ENCODE measurements at places on chromosomes 1 and 21. TPM values are rescaled to one million over a fixed set of nuclear protein-coding genes. Genes with fewer than 3 reads are reported as not detected.

- no peak for DNase-seq
Observed at GRCh38 chr1:212970085-212970484, 19.7 kb downstream of the VASH2 start.

GRCh38 chr1:96424877-96425276, 296.7 kb upstream of the PTBP2 start:
- DNase-seq, result no peak

GRCh38 chr1:165851034-165851658, 23.7 kb downstream of the UCK2 start:
- no peak for DNase-seq

- no peak for DNase-seq
Observed at GRCh38 chr1:55194851-55195250, 20.3 kb downstream of the USP24 start.

DNA sequence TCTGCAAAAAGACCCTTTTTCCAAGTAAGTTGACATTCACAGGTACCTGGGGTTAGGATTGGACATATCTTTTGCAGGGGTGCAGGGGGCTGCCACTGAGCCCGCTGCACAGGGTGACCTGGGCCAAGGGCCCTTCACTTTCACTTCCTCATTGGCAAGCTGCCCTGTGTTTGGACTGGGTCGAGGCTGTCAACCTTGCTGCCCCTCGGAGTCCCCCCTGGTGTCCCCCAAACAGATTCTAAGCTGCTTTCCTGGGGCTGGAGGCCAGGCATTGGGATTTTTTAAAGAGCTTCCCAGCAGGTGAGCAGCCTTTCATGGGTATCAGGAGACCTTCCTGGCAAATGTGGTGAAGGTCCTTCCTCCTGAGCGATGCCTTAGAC, 7.9 kb upstream of the UMODL1 start:
- DNase-seq, result no peak

Gene KRTAP21-2
- total RNA-seq, result not detected

- no peak for DNase-seq
Observed at GRCh38 chr1:47226839-47227215, 5.2 kb downstream of the TAL1 start.

Gene OR6K6
- total RNA-seq, result not detected

- no peak for DNase-seq
Observed at GRCh38 chr1:7534061-7534825, 236.9 kb upstream of the VAMP3 start.

Gene LUZP1
- 31.4 TPM for total RNA-seq

- DNase-seq, result no peak
Observed at GRCh38 chr1:187001198-187001889, 172.6 kb downstream of the PLA2G4A start.

Gene YOD1
- total RNA-seq, result 15.2 TPM

DNA sequence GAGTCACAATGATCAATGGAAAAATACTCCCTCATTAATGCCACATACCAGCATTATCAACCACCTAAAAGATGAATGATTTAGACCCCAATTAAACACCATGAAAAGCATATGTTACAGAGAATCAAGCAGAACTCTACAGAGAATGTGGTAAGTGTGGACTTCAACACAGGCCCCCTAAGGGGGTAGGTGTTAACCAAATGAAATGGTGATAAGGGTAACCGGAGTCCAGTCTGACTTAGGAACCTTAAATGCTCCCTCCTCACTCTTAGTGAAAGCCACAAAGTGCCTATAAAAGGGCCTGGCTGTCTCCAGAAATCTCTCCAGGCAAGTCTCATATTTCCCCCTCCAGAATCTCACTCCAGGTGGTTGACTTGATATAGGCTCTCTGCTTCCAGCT, 149.2 kb upstream of the FOXD3 start:
- no peak for DNase-seq

Gene CD46
- 98.7 TPM for total RNA-seq

DNA sequence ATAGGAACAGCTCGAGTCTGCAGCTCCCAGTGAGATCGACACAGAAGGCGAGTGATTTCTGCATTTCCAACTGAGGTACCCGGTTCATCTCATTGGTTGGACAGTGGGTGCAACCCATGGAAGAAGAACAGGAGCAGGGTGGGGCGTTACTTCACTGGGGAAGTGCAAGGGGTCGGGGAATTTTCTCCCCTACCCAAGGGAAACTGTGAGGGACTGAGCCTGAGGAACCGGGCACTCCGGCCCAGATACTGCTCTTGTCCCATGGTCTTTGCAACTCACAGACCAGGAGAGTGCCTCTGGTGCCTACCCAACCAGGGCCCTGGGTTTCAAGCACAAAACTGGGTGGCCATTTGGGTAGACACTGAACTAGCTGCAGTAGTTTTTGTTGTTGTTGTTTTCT, 307.1 kb downstream of the AMY1C start:
- DNase-seq, result no peak

GRCh38 chr1:106768501-106768900, 288.0 kb upstream of the PRMT6 start:
- DNase-seq, result no peak

Gene SEC16B
- 2.1 TPM for total RNA-seq

Gene KRTAP22-2
- total RNA-seq, result not detected

DNA sequence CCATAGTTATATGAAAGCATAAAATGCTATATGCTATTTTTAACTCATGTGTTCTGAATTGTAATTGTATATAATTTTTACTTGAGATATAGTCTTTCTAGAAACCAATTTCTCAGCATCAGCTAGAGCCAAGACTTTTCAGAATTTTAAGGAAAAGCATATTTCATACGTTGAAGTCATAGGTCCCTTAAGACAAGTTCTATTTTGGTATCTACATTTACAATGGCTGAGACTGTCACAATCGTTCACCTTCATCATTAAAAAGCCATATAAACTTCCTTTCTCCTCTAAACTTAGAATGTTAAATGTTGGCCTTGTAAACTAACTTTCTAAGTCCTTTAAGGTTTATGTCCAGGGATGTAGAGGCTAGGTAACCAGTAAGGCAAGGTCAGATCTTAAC, 104.1 kb downstream of the LRRC40 start:
- DNase-seq, result no peak

DNA sequence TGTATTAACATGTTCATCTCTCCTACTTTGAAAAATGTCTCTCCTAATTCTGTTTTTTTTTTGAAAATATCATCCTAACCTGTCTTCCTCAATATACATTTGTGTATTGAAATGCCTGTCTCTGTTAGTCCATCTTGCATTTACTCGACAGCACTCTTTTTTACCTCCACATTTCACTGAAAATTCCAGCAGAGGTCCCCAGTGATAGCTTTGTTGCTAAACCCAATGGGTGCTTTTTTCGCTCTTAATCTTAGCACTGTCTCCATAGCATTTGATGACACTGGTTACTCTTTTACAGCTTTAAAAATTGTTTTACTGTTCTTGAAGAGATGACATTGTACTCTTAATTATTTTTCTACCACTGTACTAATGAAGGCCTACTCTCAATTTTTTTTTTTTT, 10.8 kb downstream of the OSBPL9 start:
- no peak for DNase-seq

GRCh38 chr1:30880678-30881318, 27.8 kb downstream of the SDC3 start:
- no peak for DNase-seq

GRCh38 chr1:56811331-56811730, 7.9 kb downstream of the FYB2 start:
- DNase-seq, result no peak

DNA sequence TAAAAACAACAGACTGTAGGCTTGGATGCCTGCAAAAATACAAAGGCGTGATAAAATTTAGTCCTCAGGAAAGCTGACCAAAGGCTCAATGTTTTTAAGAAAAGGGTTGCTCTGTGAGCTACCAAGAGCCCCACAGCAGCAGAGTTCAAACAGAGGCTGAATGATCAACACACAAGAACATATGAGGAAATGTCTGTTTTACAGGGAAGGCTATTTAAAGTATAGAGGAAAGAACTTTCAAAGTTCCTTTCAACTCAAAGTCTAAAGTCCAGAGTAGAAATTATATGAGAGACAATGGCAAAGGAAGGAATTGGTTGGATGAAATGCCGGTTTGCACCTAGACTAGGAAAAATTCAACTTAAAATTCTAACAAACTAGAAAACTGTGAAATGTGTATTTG, 8.6 kb downstream of the CLSTN1 start:
- DNase-seq, result no peak

GRCh38 chr1:151405187-151405951, 6.0 kb downstream of the PSMB4 start:
- no peak for DNase-seq

GRCh38 chr21:29942034-29942433, 2.2 kb upstream of the GRIK1 start:
- DNase-seq, result no peak

DNA sequence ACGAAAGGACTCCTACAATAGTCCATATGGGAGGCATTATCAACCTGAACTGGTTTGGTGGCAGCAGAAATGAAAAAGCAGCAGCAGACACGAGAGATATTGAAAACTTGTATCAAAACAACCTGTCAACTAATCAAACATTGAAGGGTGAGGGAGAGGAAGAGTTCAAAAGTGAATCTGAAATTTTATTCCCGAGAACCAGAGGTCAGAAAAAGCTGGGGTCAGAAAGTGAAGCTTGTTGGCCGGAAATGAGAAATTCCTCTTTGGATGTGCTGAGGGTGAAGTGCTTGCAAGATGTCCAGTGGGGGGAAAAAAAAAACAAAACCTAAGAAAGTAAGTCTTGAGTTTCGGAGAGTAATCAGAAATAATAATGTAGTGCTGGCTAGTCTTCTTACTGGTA, 1.9 kb upstream of the C4BPA start:
- no peak for DNase-seq

Gene DCDC2B
- not detected for total RNA-seq

- no peak for DNase-seq
Observed at GRCh38 chr1:232628335-232629249, 1.3 kb downstream of the SIPA1L2 start.

Measured in neural crest cell (in vitro differentiated cells).